ENCODE measurements at places on chromosomes 7 and 10.
A peak's percentile ranks its signal among the peaks of the same experiment; 100 is the strongest.

DNA sequence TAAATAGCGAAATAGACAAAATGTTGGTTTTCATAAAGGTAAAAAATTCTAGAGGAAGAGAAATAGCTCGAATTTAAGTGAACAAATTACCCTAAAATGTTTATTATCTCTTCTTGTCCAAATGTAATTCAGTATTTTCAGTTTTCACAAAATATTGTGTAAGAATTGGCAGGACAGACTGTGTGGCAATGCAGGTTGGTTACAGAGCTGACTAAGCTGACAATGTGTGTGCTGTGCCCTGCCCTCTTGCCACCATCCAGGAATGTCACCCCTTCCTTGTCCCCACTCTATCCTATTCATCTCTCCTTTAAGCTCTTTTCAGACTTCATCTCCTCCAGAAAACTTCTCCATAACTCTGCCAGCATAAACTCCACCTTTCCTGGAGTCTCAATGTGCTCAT lies 46.1 kb downstream of the COL28A1 start:
- no peak for DNase-seq

- no peak for DNase-seq
These were observed 264.0 kb downstream of the WDR11 start for GRCh38 chr10:121115154-121115553.

DNA sequence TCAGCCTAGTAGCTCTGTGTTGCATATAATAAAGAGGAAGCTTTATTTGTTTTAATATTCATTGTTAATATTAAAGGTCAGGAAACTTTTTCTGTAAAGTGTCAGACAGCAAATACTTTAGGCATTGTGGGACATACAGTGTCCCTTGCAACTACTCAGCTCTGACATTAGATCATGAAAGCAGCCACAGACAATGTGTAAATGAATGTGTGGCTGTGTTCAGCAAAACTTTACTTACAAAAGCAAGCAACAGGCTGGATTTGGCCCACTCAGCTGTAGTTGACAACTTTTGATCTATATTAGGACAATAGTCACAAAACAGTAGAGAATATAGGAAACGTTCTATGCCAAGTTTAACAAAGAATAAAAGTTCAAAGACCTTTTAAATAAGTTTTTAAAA lies 173.3 kb downstream of the RNLS start:
- DNase-seq = no peak

- no peak for DNase-seq
These were observed 305.2 kb downstream of the FRMD4A start for GRCh38 chr10:14025283-14026189.

DNA sequence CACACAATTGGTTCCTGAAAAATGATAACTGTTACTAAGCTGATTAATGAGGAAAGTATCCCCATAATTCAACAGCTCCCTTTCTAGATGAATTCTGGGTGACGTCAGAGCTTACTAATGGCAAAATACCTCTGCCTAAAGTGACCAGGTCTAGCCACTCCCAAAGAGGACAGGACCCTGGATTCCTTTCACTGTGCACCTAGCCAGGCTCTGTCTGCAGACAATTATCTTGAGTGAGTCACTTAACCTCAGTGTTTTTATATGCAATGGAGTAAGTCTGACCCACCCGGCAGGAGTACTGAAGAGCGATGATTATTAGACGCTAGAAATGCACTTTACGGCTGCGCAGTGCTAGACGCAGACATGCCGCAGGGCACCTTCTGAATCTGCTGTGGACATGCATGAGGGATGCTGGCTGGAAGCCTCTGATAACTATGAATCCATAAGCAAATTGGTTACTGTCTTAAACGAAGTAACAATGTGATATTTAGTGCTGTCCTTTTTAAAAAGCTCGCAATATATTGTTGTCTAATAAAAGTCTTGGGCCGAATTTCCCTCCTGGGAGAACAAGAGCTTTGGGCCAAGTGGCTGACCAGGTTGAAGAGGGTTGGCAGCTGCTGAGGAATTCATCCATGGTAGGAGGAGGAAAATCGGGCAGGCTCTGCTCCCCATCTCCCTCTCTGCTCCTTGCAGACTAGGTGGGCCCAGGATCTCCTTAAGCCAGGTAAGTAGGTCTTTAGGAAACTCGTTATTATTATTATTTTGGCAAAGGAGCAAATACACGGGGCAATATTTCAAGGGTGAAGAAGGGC lies 4.6 kb upstream of the INPP5A start:
- no peak for DNase-seq

DNA sequence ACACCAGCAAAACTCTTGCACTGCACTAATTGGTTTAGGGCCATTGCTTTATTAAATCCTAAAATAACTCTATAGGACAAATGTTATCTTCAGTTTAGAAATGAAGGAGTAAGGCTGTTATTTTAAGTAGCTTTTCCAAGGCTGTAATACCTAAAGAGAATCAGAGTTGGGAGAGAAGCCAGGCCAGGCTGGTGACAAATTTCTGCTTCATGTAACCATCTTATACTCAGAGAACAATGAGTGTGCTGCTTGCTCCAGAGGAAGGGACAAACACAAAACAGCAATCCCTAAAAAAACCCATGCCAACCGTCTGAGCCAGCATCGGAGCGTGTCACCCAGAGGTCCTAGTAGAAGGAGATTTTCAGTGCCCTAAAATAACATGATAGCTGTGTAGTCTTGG lies 49.7 kb upstream of the TARP start:
- no peak for DNase-seq

DNA sequence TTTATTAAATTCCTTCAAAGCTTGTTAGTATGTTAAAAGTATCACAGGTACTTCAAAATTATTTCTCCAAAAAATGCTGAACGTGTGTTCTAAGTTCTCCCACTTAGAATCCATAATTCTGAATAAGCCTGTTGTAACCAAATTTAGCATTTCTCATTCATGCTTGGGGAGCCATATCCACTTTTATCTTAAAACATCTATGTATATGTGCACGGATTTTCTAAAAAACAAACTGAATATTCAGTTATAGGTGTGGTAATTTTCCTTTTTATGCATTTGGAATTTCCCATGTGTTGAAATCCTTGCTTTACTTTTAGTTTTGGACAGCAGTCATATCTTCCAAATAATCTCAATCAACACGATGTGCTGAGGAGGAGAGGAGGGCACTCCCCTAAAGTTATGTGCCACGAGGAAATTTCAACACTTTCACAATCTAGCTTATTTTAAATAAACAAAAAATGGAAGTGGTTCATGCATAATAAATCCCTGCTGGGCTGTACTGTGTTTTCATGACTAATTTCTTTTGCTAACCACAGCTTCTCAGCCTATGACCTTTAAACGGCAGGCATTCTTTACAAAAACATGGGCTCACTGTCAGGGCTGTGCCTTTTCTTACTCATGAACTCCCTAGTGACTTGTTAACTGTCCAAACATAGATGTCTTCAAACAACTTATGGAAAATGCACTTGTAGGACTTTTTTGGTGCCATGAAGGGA lies 380.3 kb upstream of the SEMA3C start:
- no peak for DNase-seq

GRCh38 chr10:119705434-119705831 lies 20.4 kb upstream of the INPP5F start:
- DNase-seq = no peak

DNA sequence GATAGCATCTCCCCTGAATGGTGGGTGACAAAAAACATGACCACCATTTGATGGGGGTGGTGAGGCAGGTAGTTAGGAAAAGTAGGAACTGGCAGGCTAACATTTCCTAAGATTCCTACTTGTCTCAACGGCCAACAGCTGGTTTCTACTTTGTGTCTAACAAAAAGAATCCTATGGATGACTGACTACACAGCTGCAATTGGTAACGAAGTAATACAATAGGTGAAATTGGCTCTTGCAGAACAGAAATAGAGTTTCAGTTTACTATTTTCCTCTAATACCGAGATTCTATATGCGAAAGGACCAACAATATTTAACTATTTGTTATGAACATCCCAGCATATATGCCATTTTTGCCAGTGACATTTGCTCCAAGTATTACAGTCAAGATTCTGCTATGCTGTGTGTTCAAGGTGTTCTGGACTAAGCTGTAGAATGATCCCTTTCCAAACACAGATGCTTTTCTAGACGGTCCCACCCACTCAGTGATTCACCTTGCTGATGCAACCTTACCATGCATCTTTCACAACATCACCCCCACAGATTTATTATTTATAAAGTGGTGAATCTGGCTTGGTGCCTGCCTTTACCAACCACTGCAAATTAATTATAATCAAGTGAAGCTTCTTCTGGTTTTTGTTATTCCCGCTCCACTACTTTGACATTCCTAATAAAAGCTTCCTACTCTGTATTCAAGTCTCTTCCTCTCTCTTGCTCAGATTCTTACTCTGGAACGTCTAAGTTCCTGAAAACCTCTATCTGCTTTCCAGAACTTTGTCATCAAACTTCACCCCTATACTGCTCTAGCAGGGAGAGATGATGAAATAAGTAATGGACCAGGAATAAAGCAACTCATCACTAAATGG lies 16.8 kb downstream of the BBIP1 start:
- no peak for DNase-seq

GRCh38 chr7:79923953-79924352 lies 210.7 kb upstream of the GNAI1 start:
- no peak for DNase-seq

- DNase-seq = no peak
These were observed 67.4 kb upstream of the PPP1R3C start for GRCh38 chr10:91700273-91700672.

DNA sequence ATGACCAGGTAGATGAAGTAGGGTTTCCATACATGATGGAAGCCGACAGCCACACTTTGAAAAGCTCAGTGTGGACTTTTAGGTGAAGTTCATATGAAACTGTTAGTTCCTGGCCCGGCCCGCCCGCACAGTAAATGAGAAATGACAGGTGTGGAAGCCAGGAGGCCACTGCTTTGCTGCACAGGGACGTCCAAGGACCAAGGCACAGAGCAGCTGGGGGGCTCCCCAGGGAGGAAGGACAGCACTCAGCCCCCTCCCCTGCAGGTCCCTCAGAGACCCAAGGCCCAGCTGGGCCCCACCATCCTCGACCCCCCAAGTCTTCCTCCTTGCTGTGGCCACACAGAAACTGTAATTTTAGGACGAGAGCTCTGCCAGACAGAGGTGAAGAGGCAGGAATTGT lies 219.2 kb downstream of the PTPRN2 start:
- no peak for DNase-seq

GRCh38 chr10:16953270-16953669 lies 136.0 kb upstream of the RSU1 start:
- DNase-seq = no peak

- DNase-seq = no peak
These were observed 18.1 kb upstream of the AKR1E2 start for GRCh38 chr10:4807761-4808507.

DNA sequence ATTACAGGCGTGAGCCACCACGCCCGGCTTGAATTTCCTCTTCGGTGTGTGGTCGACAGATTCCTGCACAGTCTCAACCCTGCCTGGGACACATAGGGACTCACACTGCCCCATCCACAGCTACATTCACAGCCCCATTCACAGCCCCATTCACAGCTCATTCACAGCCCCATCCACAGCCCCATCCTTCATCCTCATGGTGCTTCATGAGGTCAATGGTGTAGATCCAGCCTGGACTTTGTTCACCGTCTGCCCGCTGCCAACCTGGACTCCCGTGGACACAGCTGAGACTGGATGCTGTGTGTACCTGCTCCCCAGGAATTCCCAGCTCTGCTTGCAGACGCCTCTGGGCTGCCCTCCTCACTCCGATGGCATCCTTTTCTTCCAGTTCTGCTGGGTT lies 5.2 kb downstream of the IDI2 start:
- no peak for DNase-seq

DNA sequence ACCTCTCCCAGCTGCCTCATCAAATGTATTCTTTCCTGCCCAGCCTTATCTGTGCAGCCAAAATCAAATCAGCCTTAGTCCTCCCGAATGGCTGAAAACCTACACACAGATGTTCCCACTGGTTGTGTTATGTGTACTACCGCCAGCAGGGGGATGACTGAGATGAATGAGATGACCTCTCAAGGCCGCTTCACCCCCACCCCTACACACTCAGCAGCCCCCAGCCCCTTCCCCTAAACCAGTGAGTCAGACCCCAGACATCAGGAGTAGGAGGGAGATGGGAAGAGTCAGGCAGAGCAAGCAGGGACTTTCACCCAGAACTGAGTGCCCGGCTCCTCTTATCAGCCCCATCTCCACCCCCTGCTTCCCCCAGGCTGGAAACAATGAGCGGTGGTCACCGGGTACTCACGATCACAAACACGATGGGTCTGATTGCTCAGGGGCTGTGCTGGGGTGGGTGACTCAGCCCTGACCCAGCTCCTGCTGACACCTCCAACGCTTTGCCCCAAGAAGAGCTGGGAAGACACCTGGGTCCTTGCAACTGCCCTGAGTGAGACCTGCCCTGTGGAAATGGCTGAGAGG lies 6.5 kb upstream of the C10orf105 start:
- peak; percentile 50 for DNase-seq

DNA sequence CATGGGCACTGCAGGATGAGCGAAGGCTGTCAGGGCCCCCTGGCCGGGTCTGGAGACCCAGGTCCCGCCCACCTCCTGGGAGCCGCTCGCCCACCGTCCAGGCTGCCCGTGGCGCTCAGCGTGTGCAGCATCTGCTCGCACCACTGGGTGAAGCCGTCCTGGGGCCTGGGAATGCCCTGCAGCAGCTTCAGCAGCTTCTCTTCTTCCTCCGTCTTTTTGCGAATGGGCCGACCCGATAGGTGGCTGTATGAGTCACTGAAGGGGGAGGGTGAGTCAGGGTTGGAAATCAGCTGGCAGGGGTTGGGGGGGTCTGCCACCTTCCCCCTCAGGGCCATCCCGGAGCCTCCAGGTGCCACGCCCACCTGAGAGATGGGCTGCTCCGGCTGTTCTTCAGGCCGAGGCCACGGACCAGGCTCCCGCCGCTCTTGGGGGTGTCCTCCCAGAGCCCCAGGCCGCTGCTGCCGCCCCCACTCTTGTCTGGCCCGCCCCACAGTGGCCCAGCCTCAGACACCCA lies 8.7 kb downstream of the GNB2 start:
- DNase-seq = no peak

DNA sequence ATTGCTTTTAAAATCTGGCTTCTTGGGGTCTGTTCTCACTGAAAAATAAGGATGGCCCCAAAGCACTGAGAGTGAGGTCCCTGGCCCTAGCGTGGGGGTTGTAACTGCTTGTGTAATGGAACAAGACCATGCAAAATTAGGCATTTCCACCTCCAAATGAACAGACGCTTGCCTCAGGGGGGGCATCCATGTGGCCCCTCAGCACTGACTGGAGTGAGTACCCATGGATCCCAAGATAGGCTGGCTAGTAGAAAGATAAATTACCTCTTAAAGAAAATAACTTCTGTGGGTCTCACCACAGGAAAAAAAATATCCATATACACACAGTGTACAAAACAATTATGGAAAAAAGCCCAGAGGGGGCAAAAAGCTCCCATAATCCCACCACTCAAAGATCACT lies 15.2 kb upstream of the CPA1 start:
- no peak for DNase-seq

- DNase-seq = no peak
These were observed 169.7 kb downstream of the NRF1 start for GRCh38 chr7:129780974-129781927.

GRCh38 chr10:124614003-124614659 lies 130.0 kb downstream of the FAM53B start:
- no peak for DNase-seq

DNA sequence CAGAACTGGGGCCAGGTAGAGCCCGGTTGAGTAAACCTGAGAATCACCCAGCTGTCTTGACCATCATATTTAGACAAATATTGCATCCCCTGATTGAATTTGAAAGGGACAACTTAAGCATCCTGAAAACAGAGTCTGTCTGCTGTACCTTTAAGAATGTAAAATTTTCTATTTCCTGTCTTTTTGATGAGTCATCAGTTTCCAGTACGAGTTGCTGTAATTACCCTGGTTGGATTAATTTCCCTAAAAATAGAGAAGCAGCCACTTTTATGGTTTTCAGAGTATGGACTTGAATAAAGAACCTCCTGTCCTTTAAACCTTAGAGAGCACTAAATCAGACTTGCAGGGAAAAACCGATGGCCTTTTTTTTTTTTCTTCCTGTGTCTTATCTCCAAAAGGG lies 164.6 kb upstream of the SH2B2 start:
- no peak for DNase-seq

Measured in CD4-positive, alpha-beta T cell treated with Interferon gamma for 1 hour (primary cell).